Stimulated activated CD8-positive, alpha-beta memory T cell treated with anti-CD3 and anti-CD28 coated beads, Interleukin-15, amount 100 ng/mL, for 48 hours (primary cell): ENCODE measurements at places on chromosomes 6 and 20.

- DNase-seq, result peak; percentile 47
Observed at GRCh38 chr20:53839423-53840176, 230.8 kb downstream of the BCAS1 start.

- DNase-seq, result no peak
Observed at GRCh38 chr20:53402233-53403005, 191.2 kb downstream of the ZNF217 start.

- no peak for DNase-seq
Observed at GRCh38 chr20:16158090-16158975, 414.9 kb downstream of the KIF16B start.

GRCh38 chr6:82921258-82921657 lies 144.4 kb downstream of the UBE3D start:
- DNase-seq, result no peak

DNA sequence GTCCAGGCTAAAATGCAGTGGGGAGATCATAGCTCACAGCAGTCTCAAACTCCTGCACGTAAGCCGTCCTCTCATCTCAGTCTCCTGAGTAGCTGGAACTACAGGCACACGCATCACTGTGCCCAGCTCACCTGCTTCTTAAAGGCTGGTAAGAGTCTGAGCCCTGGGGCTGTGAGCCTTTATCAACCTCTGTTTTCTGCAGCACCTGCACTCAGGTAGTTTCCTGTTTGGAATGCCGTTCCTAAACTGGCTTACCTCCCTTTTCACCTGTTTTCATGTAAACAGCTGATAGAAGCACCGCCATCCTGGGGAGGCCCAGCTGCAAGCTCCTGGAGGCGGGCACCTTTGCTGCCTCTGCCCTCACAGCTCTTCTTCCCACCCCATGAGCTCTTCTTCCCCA lies 45.4 kb downstream of the SLC24A3 start:
- DNase-seq, result no peak

DNA sequence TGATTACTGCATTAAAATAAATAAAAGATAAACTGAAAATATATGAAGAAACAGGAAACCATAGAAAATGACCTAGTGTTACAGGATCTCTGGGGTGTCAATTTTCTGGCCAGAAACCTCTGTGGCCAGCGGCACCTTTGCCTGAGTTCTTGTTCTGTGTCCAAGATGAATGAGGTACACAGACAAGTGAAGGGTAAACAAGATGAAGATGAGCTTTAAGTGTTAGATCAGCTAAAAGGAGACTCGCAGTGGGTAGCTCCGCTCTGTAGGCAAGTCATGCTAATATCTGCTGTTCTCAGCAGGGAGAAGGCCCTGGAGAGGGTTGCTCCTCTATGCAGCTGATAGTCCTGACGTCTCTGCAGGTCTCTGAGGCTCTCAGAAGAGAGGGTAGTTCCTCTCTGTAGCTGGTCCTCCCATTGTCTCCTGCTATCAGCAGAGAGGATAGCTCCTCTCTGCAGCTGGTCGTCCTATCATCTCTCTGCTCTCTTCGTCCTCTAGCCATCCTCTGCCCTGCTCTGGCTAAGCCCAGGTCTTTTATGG lies 35.9 kb upstream of the TBC1D22B start:
- DNase-seq, result no peak

DNA sequence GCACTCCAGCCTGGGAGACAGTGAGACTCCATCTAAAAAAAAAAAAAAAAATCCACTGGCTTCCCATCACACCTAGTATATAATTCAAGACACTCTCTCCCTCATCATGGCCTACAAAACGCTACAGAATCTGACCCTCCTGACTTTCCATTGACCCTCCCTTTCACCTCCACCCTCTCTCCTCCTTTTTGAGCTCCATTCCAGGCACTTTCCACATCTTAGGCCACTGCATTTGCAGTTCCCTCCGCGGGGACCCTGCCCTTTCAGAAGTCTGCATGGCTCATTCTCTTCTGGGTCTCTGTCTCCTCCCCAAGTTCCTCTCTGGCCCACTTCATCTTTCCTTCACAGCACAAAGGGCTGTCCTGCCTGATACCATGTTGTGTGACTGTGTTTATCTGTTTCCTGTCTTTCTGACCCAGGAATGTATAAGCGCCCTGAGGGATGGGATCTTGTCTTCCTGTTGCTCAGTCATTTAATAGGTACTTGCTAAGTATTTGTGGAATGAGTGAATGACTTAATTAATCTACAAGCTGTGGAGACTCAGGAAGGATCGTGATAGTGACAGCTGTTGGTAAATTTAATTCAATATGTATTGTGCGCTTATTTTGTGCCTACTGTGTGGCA lies 35.2 kb downstream of the NCR2 start:
- DNase-seq, result no peak

GRCh38 chr6:155313602-155314091 lies 637 bp downstream of the TFB1M start:
- DNase-seq, result no peak

DNA sequence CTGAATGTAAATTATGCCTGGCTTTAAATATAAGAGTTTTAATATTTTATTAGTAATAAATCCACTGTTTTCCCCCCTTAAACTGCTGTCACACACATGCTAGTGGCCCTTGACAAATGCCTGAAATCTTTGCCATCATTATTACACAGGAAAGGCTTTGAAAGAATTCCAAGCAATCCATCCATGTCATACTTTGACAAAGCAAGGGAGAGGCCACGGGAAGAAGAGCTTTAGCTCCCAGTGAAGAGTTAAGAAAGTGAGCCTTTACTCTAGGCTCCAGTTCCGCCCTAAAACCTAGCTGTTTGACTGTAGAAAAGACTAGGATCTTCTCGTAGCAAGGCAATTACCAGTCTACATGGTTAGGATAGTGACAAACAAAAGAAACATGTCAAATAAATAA lies 147.9 kb downstream of the GMDS start:
- no peak for DNase-seq

- no peak for DNase-seq
Observed at GRCh38 chr20:17796091-17796563, 96.4 kb downstream of the BANF2 start.

DNA sequence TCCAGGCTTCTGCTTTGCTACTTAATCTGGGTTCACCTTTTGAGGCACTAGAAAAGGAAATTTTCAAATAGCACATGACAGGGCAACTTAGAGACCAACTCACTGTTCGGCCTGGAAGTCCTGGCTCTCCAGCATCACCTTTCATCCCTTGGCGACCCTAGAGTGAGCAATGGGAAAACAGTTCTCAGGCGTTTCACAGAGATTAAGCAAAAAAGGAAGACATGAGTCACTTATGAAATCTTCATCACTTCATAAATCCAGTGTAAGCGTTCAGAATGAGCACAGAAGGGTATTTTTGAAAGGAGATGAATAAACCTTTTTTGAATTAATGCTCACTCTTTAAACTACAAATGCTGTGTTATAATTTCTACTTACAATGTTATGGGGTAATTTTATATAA lies 104.0 kb downstream of the COL12A1 start:
- no peak for DNase-seq

- DNase-seq, result no peak
Observed at GRCh38 chr6:89690944-89691324, 52.4 kb upstream of the LYRM2 start.

DNA sequence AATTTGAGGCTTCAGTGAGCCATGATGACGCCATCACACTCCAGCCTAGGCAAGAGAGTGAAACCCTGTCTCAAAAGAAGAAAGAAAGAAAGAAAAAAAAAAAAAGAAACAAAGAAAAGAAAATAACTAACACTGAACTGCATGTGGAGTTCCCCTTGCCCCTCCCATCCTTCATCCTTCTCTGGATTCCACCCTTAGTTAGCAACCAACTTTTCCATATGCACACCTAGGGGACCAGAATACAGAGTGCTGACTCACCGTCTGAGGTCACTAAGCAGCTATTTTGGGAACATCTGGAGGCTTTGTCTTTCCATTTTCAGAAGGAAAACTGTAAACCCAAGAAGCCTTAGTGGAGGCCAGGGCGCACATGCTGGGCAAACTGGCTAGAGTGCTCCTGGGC lies 257.4 kb downstream of the MAFB start:
- no peak for DNase-seq

GRCh38 chr6:165922309-165922794 lies 245.3 kb downstream of the TBXT start:
- no peak for DNase-seq

- DNase-seq, result no peak
Observed at GRCh38 chr6:154996016-154996590, 988 bp downstream of the TIAM2 start.

DNA sequence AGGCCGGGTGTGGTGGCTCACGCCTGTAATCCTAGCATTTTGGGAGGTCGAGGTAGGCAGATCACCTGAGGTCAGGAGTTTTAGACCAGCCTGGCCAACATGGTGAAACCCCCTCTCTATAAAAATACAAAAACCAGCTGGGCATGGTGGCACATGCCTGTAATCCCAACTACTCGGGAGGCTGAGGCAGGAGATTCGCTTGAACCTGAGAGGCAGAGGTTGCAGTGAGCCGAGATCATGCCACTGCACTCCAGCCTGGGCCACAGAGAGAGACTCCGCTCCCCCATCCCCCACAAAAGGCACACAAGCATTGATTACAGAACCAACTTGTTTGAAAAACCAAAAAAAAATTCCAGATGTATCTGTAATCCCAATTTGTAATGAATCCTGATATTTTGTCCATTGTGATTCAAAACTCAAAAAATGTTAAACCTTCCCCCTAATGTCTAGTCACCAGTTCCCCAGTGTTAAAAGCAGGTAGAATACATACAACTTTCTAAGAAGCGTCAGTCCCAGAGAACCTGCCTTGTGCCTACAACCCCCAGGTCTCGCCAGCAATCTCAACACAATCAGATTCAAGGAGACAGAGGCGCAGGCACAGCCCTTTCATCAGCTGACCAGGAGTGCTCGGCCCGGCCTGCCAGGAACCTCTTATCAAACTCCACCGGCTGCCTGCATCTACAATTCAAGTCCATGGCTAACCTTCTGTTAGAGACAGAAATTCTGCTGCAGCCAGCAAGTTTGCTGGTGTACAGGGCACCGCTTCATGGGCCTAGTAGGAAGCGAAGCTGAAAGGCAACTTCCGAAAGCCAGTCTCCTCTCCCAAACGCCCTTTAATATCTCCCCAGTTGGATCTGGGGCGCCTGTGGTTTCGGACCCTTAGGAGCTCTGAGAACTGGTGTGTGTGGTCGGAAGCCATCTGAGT lies 2.1 kb downstream of the EZR start:
- DNase-seq, result no peak

DNA sequence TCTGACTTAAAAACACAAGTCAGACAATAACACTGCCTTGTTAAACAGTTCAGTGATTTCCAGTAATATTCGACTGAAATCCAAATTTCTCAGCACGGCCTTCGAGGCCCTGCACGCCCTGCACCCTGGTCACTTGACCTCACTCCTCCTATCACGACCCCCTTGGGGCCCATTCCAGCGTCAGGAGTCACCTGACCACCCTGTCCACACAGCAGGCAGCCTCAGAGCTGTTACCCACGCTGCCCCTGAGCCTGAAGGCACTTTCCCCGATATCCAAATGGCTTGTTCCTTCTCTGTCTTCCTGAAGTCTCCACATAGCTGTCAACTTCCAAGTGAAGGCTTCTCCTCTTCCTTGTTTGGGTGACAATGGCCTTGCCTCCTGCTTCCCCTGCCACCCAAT lies 33.1 kb upstream of the SMOC2 start:
- no peak for DNase-seq

DNA sequence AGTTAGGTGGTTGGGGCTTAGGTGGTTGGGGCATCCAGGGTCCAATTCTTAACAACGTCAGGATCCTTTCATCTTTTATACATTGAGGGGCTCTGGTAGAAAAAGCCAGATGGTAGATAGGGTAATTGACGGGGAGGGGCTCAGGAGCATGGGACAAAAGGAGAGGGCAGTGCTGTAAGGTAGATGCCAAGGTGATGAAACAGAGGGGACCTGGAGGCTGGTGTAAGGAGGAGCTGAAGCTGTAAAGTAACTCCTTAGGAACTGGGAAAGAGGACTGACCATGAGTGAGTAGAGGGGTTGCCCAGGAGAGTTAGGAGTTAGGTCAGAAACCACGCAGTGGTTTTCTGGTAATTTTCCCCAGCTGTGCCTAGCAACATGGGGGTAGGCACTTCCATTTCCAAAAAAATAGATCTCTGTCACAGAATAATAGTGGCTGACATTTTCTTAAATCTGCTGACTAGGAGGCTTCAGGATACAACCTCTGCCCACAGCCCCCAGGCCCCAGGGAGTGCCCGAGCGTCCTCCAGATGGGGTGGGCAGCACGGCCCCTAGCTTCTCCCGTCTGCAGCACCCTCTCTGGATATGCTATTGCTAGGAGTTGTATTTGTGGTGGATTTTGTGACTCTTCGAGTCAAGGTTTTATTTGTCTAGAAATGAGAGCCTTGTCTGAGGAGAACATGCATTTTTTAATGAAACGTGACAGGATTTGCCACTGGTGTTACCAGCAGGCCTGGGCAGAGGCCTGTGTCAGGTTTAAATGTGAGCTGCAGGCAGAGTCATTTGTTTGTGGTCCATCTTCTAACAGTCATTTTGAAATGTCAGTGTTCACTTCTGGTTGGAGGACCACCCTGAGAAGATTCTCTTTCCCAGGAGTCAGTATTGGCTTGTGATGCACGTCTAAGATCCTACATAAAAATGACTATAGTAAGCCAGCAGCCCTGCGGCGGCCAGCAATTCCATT lies 44.6 kb downstream of the TULP4 start:
- no peak for DNase-seq

GRCh38 chr6:56435754-56436153 lies 188.4 kb upstream of the COL21A1 start:
- DNase-seq, result no peak

DNA sequence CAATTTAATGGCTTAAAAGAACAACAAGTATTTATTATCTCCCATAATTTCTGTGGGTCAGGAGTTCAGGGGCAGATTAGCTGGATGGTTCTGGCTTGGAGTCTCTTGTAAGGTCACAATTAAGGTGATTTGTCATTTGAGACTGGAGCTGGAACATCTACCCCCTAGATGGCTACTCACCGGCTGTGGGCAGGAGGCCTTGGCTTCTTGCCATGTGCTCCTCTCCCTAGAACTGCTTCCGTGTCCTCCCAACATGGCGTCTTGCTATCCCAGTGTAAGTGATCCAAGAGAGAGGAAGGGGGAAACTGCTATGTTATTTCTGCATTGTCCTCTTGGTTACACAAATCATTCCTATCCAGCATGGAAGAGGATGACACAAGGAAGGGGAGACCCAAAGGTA lies 210.2 kb upstream of the ECI2 start:
- DNase-seq, result no peak

DNA sequence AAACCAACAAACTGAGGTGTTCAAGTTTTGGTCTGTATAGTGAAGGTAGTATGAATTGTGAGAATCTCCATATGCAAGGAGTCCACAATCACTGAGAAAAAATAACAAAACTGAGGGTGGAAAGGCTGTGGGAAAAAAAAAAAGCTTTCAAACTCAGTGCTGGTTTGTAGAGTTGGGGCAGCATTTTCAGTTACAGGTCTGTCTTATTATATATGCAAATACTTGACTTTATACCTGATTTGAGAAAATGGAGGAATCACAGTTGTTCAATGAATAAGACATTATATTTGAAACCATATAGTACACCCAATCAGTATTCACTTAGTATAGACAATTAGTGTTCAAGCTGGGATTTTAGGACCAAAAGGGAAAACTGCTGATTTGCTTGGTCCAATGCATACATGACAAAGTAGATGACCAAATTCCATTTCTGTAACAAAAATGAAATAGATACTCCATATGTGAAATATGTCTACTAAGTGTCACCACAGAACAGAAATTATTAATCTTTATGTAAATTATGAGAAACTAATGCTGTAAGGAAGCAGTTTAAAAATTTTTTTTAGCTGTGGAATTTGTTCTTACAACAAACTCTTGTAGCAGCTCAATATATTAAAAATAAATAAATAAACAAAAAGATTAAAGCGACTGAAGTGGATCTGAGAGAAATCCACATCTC lies 187.7 kb downstream of the ASCC3 start:
- no peak for DNase-seq
